GDM1 (cell line): ENCODE measurements at places on chromosomes 6 and 20.

DNA sequence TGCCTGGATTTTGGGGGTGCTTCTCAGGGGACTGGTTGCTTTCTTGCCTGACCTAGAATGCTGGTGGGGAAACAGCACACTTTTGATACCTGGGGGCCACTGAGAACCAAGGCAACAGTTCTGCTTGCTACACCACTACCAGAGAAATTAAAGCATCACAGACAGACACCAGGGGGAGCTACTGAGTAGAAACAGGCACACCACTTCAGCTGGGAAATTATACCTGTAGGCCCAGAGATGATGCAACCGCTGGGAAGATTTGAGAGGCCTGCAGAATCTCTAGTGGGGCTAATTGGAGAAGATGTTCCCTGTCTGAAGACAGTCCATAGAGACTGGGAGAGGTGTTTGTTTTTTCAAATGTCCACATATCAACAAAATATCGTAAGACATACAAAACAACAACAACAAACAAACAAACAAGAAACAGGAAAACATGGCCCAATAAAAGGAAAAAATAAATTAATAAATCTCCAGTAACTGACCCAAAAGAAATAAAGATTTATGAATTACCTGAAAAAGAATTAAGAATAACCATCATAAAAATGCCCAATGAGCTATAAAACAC, 129.4 kb upstream of the RIN2 start:
- no peak for DNase-seq

DNA sequence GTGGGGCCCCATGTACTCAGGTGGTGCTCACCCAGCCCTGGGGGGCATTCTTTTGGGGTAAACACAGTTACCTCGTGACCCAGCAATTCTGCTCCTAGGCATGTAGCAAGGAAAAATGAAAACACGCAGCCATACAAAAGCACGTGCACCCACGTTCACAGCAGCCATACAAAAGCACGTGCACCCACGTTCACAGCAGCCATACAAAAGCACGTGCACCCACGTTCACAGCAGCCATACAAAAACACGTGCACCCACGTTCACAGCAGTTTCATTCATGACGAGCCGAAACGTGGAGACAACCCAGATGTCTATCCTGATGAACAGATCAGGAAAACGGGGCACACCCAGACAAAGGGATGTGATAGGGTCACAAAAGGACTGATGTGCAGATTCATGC, 57.1 kb downstream of the YTHDF1 start:
- no peak for DNase-seq

DNA sequence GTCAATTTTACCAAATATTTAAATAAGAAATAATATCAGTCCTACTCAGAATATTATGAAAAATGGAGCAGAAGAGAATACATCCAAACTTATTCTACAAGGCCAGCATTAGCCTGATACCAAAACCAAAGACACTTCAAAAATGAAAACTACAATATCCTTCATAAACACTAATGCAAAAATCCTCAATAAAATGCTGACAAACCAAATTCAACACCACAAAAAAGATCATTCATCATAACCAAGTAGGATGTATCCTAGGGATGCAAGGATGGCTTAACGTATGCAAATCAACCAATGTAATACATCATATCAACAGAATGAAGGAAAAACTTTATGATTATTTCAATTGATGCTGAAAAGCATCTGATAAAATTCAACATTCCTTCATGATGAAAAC, 352.4 kb upstream of the ADGRB3 start:
- DNase-seq = no peak

DNA sequence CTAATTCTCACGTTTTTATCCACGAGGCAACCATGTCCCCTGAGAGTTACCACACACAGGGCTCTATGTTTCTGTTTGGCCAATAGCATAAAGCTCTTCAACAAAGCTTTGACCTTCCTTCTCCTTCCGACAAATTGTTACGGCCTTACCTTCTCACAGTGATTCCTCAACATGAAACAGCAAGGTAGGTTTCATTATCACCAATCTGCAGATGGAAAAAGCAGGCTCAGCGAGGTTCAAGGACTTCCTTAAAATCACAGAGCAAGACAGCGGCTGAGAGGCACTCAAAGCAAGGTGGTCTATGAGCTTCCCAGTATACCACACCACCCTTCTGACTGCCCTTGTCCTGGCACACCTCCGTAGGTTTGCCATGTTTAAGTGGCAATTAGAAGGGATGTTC, 360.0 kb downstream of the CD83 start:
- no peak for DNase-seq

GRCh38 chr20:37380864-37381579, 35.1 kb downstream of the SRC start:
- no peak for DNase-seq

GRCh38 chr6:66993272-66993671, 1286.2 kb upstream of the EYS start:
- DNase-seq = no peak

DNA sequence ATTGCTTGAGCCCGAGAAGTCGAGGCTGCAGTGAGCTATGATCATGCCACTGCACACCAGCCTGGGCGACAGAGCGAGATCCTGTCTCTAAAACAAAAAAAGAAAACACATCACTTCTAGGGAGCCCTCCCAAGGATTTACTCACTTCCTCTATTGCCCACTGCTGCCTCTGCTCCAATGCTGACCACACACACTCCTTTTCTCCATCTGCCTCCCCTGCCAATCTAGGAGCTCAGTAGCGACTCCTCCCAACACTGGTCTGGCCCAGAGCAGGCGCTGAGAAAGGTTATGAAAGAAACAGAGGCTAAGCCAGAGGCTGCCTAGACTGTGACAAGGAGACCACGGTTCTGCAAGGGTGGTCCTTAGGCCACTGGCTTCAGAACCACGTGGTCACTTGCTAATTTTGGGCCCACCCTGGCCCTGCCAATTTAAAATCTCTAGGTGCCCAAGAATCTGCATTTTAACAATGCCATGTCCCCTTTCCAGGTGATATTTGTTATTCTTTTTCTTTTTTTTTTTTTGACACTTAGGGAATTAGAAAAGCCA, 1.3 kb upstream of the E2F1 start:
- no peak for DNase-seq

DNA sequence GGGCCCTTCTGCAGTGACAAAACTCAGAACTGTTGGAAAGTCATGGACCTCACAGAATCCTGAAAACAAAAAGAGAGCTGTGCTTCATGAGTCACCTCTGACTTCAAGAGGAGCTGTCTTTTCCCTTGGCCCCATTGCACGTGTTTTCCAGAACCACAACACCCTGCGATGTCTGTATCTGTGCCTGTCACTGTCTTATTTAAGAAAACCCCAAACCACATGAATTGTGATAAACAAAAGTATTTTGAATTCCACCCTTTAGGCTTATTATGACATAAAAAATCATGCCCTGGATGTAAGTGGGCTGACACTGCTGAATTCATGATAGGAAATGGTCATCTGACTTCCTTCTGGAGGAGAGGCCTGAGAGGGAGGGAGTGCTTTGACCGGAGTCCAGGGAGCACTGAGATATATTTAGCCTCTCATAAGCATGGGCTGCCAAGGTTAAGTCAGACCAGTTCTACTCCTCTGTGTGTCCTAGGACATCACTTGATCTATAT, 96.4 kb upstream of the DUSP22 start:
- no peak for DNase-seq

DNA sequence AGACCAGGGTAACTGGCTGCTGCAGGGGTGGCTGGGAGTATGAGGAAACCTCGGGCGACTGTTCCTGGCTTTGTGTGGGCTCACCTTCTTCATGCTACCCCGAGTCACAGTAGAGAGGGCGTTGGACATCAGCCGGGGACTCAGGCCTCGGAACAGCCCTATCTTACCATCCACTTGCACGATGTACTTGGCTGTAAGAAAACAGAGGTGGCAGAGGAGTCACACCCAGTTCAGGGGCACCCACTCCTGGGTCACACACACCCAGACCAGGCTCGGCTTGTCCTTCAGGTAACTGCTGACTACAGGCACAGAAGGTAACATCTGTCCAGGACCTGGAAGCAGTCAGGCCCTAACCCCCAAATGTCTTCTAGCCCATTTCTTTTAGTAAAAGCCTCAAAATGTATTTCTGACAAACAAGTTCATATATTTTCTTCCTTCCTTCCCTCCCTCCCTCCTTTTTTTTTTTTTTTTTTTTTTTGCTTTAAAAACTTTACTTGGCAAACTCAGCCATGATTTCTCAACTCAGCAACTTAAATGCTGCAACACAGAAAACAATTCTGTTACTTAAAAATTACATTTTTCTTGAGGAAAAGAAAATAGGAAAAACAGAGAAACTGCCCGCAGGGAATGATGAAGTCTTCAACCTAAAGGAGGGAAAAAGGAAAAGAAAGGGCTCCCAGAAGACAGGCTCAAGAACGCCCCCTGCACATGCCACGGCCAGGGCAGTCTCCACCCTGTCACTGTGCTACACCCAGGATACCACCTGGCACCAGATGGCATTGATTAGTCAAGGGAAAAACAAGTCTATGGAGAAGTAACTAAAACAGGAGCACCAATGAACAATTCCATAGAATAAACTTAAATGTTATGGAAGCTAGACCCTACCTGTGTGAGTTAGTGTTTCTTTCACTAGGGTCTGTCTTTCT, 7.3 kb downstream of the MTCH1 start:
- DNase-seq = no peak

GRCh38 chr20:35625584-35626385, 10.2 kb downstream of the SPAG4 start:
- no peak for DNase-seq

DNA sequence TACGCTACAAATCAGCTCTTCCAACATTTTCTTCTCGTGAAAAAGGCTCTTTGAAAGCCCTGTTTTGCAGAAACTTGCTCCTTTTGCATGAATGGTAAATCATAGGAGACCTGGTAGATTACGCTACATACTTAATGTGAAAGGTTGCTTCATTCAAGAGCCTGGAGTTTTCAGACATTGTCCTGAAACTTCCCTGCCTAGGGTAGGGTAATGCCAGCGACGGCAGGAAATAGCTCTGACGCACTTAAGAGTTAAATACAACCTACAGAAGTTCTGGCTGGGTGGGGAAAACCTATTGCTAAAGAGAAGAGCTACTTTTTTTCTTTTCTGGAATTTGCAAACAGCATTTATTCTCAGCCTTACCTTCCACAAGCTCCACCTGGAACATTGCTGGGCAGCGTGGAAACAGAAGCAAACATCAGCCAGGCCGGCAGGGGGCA, 144.5 kb downstream of the LPA start:
- no peak for DNase-seq

DNA sequence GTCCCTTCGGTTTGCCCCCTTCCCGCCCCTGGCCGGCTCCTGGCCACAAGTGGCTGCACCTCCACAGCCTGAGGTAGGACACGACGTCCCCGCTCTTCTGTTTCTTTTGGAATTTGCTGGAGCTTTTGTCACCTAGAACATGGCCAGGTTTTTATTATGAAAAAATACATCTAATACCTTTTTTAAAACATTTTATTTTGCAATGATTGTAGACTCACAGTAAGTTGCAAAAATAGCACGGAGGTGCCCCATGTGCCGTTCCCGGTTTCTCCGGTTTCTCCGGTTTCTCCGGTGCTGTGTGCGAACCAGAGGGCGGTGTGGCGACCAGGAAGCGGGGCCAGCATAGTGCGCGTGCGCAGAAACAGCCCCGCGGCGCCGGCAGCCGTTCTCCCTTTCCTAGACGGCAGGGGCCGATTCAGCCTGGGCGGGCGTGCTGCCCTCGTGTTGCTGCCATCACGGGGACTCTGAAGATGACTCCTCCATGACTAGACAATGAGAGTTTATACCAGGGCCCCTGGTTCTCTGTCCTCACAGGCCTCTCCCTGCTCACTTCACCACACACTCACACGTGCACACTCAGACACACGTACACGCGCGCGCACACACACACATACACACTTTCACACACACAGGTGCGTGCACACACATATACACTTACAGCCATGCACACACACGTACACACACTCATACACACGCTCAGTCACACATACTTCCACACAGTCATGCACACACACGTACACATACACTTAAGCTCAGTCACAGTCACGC, 102.1 kb downstream of the TMEM242 start:
- DNase-seq = peak; percentile 64

DNA sequence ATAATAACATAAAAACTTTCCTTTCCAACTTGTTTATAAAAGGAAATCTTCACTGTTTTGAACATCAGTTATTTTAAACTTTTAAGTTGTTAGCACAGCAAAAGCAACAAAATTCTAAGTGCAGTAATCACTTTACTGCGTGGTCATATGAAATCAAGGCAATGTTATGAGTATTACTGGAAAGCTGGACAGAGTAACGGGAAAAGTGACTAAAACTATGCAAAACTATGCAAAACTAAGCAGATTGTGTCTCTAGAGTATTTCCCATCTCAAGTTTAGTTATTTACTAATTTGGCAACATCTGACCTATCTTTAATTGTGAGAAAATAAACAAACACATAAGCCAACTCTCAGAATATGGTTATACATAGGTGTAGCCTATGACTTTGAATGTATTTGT, 10.9 kb upstream of the ANKEF1 start:
- no peak for DNase-seq

DNA sequence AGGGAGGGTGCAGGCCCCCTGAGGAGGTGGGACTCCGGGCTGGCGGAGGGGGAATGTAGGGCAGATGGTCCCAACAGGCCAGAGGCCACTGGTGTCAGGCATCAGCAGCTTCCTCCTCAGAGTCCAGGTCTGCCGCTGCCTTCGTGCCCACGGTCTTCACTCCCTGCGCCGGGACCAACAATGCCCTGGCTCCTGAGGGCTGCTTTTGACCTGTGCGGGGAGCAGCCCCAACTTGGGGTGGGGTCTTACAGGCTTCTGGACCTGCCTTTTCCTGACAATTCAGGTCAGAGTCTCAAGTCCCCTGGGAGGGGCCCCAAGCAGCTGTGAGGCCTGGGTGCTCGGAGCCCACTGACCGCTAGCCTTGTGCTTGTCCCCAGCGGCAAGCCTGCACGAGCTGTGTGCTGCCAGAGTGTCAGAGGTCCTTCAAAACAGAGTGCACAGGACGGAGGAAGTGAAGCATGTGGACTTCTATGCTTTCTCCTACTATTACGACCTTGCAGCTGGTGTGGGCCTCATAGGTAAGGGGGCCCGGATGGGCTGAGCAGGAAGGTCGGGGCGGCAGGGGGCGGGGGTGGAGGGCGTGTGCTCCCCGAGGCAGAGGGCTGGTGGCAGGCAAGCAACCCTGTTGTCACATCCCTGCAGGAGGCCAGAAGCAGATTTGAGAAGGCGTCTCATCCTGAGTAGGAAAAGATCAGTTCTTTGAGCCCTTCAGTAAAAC, 25.3 kb upstream of the PYGB start:
- no peak for DNase-seq

GRCh38 chr6:44247338-44248302, 719 bp downstream of the HSP90AB1 start:
- peak; percentile 51 for DNase-seq

DNA sequence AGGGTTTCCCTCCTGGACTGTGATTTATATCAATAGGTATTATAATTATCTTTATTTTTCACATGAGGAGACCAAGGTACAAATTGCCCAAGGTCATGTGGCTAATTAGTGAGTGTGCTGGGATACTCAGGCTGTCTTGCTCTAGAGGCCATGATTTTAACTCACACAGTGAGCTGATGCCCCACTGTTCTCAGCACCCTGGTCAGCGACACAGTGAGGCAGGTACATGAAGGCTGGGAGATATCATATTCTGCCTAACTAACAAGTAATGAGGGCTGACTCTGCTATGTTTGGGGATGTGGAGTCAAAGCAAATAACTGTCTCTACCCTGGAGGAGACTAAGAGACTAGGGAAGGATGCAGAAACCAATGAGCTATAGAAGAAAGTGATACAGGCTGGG, 501.1 kb downstream of the PTPRT start:
- DNase-seq = no peak

GRCh38 chr6:11613858-11614257, 76.3 kb downstream of the TMEM170B start:
- DNase-seq = no peak
